ENCODE measurements at places on chromosomes 1 and 21.

DNA sequence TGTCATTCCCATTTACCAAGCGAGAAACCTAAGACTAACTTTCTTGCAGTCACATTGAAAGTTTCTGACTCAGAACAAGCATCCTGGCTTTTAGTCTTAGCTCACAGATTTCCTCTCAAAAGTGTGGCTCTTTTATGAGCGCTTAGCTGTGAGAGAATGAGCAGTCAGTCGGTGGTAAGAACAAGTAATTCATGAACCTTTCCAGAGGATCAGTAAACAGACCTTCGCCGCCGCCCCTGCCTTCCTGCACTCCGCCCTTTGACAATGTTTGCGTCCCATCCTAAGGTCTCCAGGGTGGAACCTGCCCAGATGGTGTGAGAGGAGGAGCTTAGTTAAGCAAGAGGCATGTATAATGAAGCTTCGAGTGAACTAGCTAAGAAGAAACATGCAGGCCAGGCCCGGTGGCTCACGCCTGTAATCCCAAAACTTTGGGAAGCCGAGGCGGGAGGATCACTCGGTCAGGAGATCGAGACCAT, 142.4 kb downstream of the GLUL start:
- H3K27ac ChIP-seq: peak overlapping the region; percentile 84
- H3K27me3 ChIP-seq: peaks cover 5% of the 10 kb centered on the region
- no peak overlapping the region for H3K4me3 ChIP-seq
- H3K36me3 ChIP-seq: no peaks in the 10 kb centered on the region
- DNase-seq: peak; percentile 57

DNA sequence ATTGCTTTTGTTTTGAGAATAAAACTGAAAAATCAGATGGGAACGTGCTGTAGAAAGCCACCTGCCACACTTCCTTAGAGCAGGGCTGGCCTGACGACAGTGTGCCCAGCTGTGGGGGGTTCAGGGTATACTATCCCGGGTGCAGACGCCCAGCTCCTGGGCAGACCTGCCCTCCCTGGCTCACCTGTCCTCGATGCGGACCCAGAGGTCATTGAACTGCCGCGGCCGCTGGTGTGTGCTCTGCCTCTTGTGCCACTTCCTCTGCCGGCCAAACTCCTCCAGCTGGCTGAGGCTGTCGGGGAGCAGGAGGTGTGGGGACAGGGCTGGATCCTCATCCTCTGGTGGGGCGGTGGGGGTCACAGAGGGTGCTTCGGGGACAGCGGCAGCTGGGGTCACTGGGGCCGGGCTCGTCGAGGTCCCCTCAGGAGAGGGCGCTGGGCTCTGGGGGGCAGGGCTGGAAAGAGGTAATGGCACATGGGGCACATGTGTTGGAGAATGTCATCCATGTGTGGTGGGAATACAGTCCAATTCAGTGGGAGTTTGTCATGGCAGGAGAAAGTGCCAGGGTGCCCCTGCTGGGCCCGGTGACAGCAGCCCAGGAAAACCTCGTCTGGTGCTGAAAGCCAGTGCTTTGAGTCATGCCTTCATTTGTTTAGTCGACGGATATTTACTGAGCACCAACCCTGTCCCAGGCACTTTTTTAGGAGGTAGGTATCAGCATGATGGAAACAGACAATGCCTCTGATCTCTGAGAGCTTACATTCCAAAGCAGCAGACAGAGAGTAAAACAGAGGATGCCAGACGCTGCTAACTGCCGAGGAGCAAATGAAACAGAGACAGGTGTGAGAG, 222.0 kb downstream of the TRABD2B start:
- no peak overlapping the region for H3K27ac ChIP-seq
- H3K4me1 ChIP-seq: no peaks in the 10 kb centered on the region
- H3K4me3 ChIP-seq: no peak overlapping the region
- no peak for DNase-seq
- no peaks in the 10 kb centered on the region for H3K27me3 ChIP-seq

DNA sequence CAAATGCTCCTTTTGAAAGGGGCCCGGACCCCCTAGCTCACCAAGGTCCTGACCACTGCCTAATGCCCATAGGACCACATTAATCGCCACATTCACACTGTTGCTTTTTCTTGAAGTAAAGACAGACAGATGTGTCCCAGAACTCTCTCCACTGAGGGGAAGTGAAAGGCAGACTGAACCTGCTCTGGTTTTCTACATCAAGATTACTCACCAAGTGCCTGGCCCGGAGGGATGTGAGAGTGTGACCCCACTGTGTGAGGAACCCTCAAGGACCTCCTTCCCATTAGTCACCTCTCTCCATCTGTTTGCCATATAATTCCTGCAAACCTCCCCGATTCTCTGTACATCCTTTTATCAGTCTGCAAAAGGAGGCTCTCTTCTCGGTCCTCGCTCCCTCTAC, 381.5 kb downstream of the OMA1 start:
- H3K36me3 ChIP-seq: no peaks in the 10 kb centered on the region
- no peak overlapping the region for H3K4me3 ChIP-seq
- H3K27ac ChIP-seq: no peak overlapping the region
- H3K4me1 ChIP-seq: no peaks in the 10 kb centered on the region
- H3K27me3 ChIP-seq: peaks cover 7% of the 10 kb centered on the region
- no peak for DNase-seq

GRCh38 chr1:105270966-105271365, 1521.3 kb downstream of the AMY1C start:
- no peak for DNase-seq
- no peaks in the 10 kb centered on the region for H3K27me3 ChIP-seq
- H3K36me3 ChIP-seq: no peaks in the 10 kb centered on the region

- H3K4me1 ChIP-seq: no peaks in the 10 kb centered on the region
- no peak overlapping the region for H3K27ac ChIP-seq
- no peaks in the 10 kb centered on the region for H3K27me3 ChIP-seq
- H3K4me3 ChIP-seq: no peak overlapping the region
- H3K36me3 ChIP-seq: no peaks in the 10 kb centered on the region
- no peak for DNase-seq
Observed at GRCh38 chr1:219503604-219504003, 109.3 kb downstream of the ZC3H11B start.

- no peak for DNase-seq
- no peak overlapping the region for H3K4me3 ChIP-seq
- no peak overlapping the region for H3K27ac ChIP-seq
- H3K4me1 ChIP-seq: no peaks in the 10 kb centered on the region
- no peaks in the 10 kb centered on the region for H3K27me3 ChIP-seq
- no peaks in the 10 kb centered on the region for H3K36me3 ChIP-seq
Observed at GRCh38 chr1:24862775-24863483, 67.1 kb downstream of the RUNX3 start.

- no peak for DNase-seq
- no peak overlapping the region for H3K4me3 ChIP-seq
- no peaks in the 10 kb centered on the region for H3K27me3 ChIP-seq
- H3K4me1 ChIP-seq: no peaks in the 10 kb centered on the region
- H3K27ac ChIP-seq: no peak overlapping the region
Observed at GRCh38 chr1:164914208-164914607, 355.2 kb downstream of the PBX1 start.

DNA sequence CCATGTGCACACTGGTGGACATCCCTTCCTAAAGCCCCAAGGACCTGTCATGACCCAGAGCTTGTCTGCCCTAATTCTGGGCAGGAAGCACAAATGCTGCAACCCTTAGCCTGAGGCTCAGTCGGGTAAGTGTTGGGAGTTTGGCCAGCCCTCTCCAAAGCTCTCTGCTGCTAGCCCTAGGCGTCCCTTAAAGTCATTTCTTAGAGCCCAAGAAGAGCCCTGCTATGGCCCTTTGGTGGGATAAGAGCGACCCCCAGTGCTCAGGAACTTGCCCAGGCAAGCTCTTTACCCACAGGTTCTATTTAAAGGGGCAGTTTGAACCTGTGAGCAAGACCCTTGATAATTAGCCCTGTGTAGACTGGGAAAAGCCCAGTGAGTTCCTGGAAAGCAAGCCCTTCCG, 356.8 kb downstream of the RRAGC start:
- H3K36me3 ChIP-seq: no peaks in the 10 kb centered on the region
- peaks cover 31% of the 10 kb centered on the region for H3K27me3 ChIP-seq
- no peak overlapping the region for H3K27ac ChIP-seq

DNA sequence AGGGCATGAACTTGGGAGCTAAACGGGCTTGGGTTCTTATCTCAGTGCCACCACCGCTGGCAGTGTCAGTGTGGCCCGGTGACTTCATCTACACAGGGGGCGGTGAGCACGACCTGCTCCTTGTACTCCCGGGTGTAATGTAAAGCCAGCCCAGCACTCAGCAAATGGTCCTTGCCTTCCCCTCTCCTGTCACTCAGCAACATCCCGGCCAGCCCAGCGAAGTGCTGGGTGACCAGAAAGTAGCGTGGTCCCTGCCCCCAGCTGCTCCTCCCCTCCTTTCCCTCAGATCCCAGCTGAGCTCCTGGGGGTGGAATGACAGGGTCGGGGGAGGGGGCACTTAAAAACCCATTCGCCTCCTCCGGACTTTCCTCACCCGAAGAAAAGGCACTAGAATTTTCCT, 7.2 kb downstream of the KCNN3 start:
- H3K4me1 ChIP-seq: peaks cover 60% of the 10 kb centered on the region
- peak overlapping the region; percentile 60 for H3K27ac ChIP-seq
- no peak for DNase-seq

DNA sequence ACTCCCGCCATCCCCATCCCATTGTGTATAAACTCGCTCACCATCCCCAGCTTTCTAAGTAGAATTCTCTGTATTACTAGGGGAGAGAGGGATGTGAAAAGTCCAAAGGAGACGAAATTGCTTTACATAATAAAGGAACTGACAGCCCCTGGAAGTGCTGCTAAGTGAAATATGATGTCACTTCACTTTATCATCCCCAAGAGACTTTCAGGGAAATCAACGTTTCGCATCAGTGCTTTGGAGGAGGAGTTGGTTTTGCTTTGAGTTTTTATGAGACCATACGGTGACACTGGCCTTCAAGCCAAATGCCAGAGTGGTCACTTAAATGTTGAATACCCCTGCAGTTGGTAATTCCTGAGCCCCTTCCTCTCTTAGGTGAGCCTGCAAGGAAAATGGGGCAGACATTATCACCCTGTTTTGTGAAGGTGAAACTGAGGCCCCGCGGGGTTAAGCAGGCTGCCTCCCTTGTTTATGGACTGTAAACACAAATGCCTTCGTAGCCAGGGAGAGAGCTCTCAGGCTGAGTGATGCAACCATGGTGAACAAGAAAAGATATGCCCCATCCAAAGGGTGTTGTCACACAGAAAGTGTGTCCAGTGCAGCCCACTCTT, 58.4 kb upstream of the KAZN start:
- peaks cover 18% of the 10 kb centered on the region for H3K27me3 ChIP-seq
- DNase-seq: no peak
- no peak overlapping the region for H3K4me3 ChIP-seq
- no peaks in the 10 kb centered on the region for H3K36me3 ChIP-seq
- H3K4me1 ChIP-seq: no peaks in the 10 kb centered on the region

GRCh38 chr1:167165948-167166689, 54.6 kb upstream of the POU2F1 start:
- no peak overlapping the region for H3K4me3 ChIP-seq
- H3K36me3 ChIP-seq: no peaks in the 10 kb centered on the region
- DNase-seq: no peak
- peaks cover 41% of the 10 kb centered on the region for H3K27me3 ChIP-seq

GRCh38 chr1:93420400-93420799, 27.5 kb upstream of the FNBP1L start:
- no peak for DNase-seq
- no peak overlapping the region for H3K27ac ChIP-seq
- H3K4me1 ChIP-seq: no peaks in the 10 kb centered on the region
- H3K27me3 ChIP-seq: no peaks in the 10 kb centered on the region
- no peaks in the 10 kb centered on the region for H3K36me3 ChIP-seq

DNA sequence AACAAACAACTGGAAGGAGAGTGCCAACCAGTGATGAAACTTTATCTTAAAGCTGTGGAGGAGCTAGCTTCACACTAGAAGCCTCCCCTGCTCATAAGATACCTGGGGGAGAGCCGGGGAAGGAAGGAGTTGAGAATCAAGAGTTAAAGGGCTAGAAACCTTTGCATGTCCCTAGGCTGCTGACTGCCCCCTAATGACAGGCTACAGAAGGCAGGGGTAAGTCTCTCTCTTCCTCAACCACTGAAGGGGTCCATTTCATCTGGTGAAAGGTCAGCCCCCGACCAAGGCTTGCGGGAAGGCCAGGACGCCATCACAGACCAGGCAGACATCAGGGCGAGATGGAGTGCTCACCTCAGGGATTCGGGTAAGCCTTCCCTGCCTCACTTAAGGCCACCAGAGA, 65.6 kb upstream of the GRHL3 start:
- no peak overlapping the region for H3K4me3 ChIP-seq
- peaks cover 3% of the 10 kb centered on the region for H3K27me3 ChIP-seq
- DNase-seq: no peak
- H3K27ac ChIP-seq: no peak overlapping the region
- H3K36me3 ChIP-seq: no peaks in the 10 kb centered on the region

DNA sequence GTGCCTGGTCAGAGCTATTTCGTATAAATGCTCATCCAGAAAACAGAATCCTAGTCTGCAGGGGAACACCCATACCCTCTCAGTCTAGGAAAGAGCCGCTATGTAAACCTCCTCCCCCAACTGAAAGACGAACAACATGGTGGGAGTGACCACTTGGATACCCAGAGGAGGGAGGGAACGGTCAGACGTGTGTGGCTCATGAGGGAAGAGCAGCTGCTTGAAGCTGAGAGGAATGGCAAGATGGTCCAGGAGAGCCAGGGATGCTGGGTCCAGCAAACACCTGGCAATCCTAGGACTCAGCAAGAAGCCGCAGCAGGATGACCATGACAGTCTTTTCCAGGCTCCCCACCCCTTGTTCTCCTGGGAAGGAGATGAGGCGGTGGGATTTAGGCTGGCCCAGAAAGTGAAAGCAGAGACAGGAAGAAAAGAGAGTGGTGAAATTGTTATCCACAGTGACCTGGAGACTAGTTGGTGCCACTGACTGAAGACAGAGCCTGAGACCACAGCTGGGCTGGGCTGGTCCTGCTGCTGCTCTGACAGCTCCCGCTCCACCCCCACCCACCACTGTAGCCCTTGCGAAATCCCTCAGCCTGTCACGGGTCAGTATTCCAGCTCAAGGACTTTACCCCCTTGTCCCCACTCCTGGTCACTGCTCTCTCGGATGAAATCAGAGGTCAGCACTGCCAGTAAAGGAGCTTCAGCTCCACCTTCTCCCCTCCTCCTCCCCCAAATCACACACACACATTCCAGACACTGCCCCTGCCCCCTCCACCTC, 3.6 kb downstream of the CERS2 start:
- H3K36me3 ChIP-seq: peaks cover 77% of the 10 kb centered on the region
- H3K4me1 ChIP-seq: peaks cover 48% of the 10 kb centered on the region
- no peaks in the 10 kb centered on the region for H3K27me3 ChIP-seq
- no peak for DNase-seq

- H3K27ac ChIP-seq: no peak overlapping the region
- no peaks in the 10 kb centered on the region for H3K27me3 ChIP-seq
- no peak overlapping the region for H3K4me3 ChIP-seq
- no peaks in the 10 kb centered on the region for H3K4me1 ChIP-seq
- no peak for DNase-seq
Observed at GRCh38 chr1:76951153-76951552, 83.9 kb downstream of the ST6GALNAC5 start.
